T-helper 22 cell (primary cell): ENCODE measurements at places on chromosomes 4 and X.

GRCh38 chr4:66625480-66625879, 919.8 kb downstream of the CENPC start:
- no peak for DNase-seq

DNA sequence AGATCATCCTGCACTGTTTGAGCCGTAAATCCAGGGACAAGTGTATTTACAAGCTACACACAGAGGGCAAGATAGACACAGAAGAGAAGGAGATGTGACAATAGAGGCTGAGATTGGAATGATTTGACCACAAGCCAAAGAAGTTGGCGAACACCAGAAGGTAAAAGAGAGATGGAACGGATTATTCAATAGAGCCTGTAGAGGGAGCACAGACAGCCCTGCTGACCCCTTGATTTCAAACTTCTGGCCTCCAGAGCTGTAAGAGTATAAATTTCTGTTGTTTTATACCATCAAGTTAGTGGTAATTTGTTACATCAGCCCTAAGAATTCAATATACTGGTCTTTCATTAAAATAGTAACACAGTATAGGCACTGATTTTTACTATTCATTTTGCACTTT, 447.8 kb downstream of the FAT4 start:
- DNase-seq: no peak

DNA sequence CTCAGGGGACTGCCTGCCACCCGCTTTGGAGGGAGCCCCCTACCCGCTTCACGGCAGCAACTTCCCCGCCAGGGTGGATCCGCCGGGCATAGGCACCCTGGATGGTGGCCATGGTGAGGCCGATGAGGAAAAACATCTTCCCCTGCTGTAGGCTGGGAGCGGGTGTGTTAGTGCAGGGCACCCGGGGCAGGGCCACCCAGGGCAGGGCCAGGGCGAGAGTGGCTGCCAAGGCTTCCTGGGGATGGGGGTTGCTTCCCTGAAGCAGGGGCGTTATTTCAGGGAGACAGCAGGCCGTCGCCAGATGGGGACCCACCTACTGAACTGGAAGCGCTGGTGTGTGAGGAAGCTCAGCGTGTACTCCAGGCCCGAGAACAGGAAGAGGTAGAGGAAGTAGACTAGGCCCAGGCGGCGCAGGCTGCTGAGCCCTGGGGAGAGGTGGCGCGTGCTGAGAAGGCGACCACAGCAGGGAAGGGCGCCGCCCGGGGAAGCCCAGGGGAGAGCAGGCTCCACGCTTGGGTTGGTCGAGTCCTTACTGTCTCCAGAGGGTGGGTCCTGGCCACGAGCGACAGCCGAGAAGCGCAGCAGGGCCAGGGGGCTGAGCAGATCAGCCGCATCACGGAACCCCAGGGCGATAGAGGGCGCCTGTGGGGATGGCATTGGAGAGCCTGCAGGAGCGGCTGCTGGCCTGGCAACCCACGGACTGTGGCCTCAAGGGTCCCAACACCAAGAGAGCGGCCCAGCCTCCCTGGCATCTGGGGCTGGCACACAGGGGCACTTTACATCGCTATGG, 31.5 kb downstream of the NOP14 start:
- DNase-seq: peak; percentile 51

GRCh38 chrX:50407976-50408375, 62.6 kb downstream of the DGKK start:
- DNase-seq: no peak

- DNase-seq: no peak
Measured at GRCh38 chrX:107542500-107542899, 85.8 kb upstream of the PRPS1 start.

GRCh38 chr4:125115476-125115875, 199.3 kb upstream of the FAT4 start:
- DNase-seq: no peak

DNA sequence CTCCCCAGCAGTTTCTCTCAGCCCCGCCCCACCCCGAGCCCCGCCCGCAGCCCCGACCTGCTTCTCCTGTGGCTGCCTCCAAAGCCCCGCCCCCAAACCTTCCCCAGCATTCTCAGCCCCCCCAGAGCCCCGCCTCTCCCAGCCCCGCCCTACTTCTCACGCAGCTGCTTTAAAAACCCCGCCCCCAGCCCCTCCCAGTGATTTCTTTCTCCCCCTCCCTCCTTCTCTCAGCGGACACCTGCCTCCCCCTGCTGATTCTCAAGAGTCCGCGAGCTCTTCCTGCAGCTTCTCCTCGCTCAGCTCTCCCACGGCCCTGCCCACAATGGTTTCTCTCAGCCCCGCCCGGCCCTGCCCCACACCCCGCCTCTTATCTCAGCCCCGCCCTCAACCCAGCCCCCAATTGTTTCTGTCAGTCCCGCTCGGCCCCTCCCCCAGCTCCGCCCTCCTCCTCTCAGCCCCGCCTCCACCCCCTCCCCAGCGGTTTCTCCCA, 636 bp upstream of the EOLA1 start:
- DNase-seq: peak; percentile 88

DNA sequence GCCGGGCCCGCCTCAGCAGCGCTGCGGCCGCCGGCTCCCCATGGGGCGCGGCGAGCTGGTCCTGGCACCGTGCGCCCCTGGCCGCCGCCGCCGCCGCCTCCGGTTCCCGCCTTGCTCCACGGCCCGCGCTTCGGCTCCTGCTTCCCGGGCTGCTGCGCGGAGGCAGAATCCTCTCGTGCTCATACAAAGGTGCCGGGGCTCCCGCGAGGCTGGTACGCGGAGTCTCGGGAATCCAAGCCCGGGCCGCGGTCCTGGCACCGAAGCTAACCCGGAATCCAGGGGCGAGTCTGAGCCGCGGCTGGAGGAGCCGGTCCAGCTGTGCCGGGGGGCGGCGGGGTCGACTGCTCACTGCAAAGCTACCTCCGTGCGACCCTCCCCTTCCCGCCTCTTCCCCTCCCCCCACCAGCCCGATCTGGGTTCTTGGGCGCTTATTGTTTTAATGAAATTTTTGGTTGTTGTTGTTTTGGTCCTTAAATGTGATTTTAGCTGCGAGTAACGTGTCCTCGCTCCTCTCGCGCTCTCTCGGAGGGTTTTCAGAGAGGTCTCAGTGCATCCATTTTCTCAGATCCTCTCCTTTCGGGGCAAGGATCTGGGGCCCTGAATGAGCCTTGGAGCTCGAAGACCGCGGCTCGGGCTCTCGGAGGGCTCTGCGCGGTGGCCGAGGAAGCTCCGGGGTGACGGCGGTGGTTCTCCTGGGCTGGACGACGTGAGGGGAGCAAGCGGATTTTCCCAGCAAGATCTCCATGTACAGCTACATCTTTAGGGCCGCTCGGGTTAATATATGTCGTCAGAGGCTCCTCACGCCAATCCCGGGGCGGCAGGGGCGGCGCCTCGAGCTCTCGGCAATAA, at the start of gene HAND2:
TSS of gene HAND2 (minus strand) at position 753 of the 849 bp plus-strand sequence. CDS start 940 bp downstream, outside the sequence.
- DNase-seq: no peak

DNA sequence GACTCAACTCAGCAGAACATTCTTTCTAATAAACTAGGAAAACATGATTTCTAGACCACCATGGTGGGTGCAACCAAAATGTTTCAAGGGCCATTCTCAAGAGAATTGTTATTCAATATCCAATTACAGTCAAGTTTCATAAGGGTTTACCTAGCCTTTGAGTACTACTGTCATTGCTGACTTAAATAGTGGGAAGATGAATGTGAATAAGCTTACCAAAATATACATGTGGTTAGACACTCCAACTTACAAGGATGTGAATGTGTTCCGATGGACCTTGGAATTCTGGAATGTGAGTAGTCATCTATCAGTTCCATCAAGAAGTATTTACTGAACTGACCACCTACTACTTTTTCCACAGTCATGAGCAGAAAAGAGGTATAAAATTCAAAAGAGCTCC, 16.9 kb downstream of the SH3RF1 start:
- no peak for DNase-seq

DNA sequence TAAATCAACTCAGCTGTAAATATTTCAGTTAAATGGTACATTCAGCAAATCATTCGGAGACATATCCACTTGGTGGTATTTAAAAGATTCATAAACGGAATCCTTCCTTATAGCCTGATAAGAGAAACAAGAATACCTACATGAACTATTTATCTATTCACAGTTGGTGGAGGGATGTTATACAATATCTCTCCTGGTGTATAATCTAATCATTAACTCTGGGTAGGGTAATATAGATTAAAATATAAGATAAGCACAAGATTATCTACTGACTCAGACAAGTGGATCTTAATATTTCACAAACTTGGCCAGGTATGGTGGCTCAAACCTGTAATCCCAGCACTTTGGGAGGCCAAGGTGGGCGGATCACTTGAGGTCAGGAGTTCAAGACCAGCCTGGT, 164.5 kb upstream of the MAP3K15 start:
- DNase-seq: no peak

GRCh38 chrX:41122664-41123257, 37.5 kb downstream of the USP9X start:
- DNase-seq: no peak

GRCh38 chr4:159779716-159780115, 676.8 kb downstream of the RAPGEF2 start:
- DNase-seq: no peak

- DNase-seq: no peak
Measured at GRCh38 chr4:32268863-32269262, 1548.7 kb downstream of the PCDH7 start.

- DNase-seq: no peak
Measured at GRCh38 chr4:75696071-75696470, 22.9 kb upstream of the G3BP2 start.
